ENCODE measurements at places on chromosomes 13 and 19. TPM values are rescaled to one million over a fixed set of nuclear protein-coding genes. Genes with fewer than 3 reads are reported as not detected.
A peak's percentile ranks its signal among the peaks of the same experiment; 100 is the strongest.

Gene ZGLP1
- 1.6 TPM for total RNA-seq

Gene CALR3
- 0.39 TPM for total RNA-seq

DNA sequence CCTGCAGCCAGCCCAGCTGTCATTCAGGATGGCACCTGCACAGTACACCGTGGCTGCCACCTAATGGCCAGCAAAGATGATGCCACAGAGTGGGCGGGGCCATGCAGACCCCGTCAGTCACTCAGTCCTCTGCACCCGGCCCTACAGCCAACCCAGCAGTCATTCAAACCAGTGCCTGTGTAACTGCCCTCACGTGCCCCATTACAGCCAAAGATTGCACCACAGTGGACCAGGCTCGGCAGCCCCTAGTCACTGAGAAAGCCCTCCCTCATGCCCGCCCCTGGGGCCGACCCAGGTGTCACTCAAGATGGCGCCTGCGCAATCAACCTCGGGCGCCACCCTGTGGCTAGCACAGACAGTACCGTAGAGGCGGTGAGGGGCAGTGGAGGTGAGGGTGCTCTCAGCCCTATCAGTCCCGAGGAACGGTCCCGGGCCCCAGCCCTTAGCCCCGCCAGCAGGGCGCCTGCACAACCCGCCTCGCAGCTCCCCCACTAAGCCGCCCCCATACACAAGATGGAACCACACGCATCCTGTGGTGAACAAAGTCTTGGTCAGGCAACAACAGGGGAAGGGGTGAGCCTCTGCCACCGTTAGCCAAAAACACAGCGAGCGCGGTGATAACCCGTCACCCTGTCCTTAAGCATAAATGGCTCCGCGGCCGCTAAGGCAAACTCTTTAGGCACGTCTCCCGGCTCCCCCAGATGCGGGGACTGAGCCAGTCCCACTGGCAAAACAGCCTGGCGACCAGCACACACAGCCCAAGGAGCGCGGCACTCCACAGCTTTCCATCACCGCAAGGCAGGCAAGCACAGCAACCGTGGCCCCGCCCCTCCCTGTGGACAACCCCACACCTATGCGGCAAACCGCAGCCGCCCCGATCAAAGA lies 2.3 kb downstream of the PEG3 start:
- peaks cover 16% of the 10 kb centered on the region for H3K4me1 ChIP-seq
- peak overlapping the region; percentile 97 for H3K27ac ChIP-seq
- H3K36me3 ChIP-seq, result peaks cover 6% of the 10 kb centered on the region
- peak overlapping the region; percentile 77 for H3K4me3 ChIP-seq
- no peaks in the 10 kb centered on the region for H3K27me3 ChIP-seq

DNA sequence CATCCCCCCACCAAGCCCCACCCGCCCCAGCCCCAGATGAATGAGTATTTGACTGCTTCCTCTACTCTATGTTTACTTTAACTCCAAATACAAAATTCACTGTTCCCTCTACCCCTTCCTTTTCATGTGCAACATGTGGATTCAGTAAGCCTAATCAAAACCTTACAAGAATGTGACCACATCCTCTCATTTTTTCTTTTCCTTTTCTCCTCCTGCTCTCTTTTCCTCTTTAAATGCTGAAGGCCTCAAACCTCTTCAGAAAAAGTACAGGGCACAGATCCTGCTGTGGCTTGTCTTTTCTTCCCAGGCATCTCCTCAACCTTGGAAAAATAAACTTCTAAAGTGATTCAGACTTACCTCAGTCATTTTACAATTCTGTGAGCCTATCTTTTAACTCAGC lies 119.0 kb downstream of the MYCBP2 start:
- no peak overlapping the region for H3K27ac ChIP-seq
- H3K36me3 ChIP-seq, result peaks cover 5% of the 10 kb centered on the region
- no peaks in the 10 kb centered on the region for H3K4me1 ChIP-seq
- DNase-seq, result no peak
- no peak overlapping the region for H3K4me3 ChIP-seq

All from spinal cord (tissue), 10 donors.